Colonic mucosa (tissue), 4 donors: ENCODE measurements at places on chromosomes 7 and 10. TPM values are rescaled to one million over a fixed set of nuclear protein-coding genes. Genes with fewer than 3 reads are reported as not detected.
A peak's percentile ranks its signal among the peaks of the same experiment; 100 is the strongest.

DNA sequence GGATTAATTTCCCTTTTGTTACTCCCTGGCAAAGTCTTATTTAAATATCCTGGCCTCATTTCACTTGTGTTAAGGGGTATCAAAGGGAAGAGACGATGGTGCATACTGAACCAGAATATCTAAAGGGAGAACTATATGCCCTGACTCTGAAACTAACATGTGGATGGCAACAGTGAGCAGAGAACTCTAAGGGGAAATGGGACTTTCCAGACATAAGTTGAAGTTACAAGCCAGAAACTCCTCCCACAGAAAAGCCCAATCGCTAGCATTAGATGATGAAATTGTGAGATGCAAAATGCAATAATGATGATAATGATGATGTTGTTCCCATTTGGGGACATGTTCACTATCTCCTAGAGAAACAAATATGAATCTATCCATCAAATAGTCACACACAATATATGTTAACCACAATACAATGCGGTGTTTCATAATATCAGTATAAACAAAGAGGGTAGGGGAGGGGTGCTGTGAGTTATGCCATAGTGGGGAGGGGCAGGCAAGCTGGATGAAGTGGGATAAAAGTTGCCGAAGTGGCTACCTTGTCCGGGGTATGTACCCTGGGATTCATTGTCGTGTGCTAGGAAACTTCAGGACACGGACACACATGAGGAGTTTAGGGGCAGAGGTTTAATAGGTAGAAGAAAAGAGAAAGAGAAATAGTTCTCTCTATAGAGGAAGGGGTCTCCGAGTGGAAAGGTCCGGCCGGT, 37.1 kb downstream of the TMEM229A start:
- DNase-seq: no peak

DNA sequence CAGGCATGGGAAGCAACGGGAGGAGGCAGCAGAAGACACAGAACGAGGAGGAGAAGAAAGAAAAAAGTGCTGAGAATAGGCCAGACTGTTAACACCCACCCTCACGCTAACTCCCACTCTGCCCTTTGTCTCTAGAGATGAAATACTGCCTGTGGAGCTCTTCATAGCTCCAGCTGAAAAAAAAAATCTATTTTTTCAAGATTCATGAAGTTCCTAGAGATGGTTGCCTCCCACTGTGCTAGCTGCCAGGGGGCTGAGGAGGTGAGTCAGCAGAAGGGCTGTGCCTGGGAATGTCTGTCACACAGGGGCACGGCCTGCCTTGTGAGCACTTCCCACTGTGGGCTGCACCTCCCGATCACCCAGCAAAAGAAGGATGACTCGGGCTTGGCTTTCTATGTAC, 144.5 kb downstream of the RNF216 start:
- DNase-seq: peak; percentile 52

DNA sequence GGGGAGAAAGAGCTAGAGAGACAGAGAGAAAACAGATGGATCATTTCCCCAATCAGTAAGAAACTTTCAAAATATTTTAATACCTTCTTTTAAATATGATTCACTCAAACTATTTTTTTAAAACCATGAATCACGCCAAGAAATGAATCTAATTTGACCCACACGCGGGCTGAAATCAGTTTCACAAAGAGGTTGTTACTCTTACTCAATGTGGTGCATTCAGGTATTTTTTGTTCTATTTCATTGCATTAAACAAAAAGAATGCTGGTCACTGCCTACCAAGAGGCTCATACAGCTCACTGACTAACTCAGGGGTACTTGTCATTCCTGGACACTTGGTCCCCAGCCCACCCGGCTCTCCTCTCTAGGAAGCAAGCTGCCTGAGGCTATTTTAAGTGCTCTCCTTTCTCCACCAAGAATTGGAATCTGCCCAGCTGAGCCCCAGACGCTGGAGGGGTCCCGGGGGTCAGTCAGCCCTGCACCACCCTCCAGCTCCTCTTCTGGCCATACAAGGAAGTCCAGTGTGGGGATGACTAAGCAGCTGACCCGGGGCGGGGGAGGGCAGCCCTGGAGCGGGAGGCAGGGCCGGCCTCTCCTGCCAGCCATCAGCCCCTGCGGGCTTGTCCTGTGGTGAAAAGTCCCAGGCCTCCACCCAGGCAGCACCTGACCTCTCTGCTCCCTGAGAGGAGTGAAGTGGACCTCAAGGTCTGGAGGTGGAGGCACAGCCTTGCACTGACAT, 21.7 kb upstream of the PFKP start:
- DNase-seq: peak; percentile 45

The ITGA8 gene
- 3.5 TPM for total RNA-seq

DNA sequence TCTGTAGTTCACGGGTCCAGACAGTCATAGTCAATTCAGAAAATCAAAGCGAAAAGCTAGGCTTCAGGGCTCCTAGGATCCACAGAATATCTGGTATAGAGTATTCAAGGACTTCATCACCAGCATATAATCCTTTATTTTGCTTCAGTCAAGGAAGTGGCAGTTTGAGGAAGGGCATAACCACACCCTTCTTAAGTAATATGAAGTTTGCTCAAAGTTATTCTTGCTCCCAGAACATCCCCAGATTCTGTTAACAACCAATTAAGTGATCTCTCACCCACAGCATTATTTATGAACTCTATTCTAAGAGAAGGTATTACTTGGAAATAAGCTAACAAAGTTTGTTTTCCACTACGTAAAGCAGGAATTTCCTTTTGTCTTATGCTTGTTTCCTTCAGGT, 13.2 kb downstream of the CWF19L1 start:
- DNase-seq: no peak
